Stimulated activated CD8-positive, alpha-beta memory T cell treated with anti-CD3 and anti-CD28 coated beads, Interleukin-7, amount 100 ng/mL, for 4 hours (primary cell): ENCODE measurements at places on chromosomes 6 and 20.

DNA sequence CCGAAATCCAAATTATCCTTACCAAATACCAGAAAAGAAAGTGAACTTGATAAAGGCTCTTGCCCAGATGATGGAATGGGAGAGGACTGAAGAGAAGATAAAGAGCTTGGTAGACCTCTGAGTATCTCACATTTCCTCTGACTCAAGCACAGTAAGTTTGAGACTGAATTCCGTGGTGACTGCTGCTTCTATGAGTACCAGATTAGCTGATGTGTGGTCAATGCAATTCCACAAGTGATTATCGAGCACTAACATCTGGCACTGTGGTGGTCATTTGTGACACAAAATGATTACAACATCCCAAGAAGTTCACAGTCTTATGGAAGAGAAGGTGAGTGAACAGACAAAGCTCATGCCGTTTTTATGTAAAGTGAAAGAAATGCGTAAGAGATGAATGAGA is 2.6 kb upstream of the RPS6KA2 start:
- DNase-seq = no peak

DNA sequence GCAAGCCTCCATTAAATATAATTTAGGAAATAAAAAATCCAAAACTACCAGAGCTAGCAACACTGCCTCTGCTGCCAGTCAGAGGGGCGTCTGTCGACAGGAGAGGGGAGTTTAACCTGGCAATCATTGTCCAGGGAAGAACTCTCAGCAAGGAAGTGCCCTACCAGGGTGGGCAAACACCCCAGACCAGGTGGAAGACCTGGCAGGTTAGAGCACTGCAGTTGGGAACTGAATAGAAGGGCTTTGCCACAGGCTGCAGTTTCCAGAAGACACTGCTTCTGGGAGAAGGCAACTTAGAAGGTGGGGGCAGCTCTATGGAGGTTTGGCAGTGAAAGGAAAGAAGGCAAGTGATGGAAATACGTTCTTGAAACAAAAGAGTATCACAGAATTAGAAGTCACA is 11.5 kb downstream of the NAPB start:
- no peak for DNase-seq

DNA sequence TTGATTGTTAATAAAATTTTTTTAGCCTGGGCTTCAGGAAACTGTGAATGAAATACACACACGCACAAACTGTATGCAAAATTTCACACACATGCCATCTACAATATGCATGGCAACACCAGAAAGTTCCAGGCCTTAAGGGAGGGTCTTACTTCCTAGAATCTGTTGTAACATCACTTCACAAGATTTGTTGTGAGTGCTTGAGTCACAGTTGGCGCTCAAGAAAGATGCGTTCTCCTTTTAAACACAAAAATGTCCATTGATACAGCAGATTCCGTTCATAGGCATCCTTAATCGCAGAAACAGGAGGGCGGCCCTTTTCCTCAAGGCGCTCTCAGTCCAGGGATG is 485 bp upstream of the RTF2 start:
- DNase-seq = no peak

DNA sequence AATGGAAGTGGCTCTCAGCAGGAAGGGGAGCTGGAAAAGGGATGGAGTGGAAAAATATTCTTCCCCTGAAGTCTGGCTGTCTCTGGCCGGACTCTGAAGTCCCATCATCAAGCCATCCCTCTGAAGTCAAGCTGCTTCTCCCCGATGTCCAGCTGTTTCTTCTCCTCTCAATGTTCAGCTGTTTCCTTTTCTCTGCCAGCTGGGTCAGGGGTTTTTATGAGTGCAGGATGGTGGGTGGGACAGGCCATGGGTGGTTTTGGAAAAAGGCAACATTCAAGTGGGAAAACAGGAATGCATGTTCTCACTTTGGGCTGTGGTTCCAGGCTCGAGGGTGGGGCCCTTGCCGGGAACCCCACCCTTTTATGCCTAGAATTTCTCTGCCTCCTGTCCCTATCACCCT is 48.4 kb upstream of the FAM184A start:
- no peak for DNase-seq

- no peak for DNase-seq
Observed at GRCh38 chr20:37559312-37560027, 31.8 kb upstream of the BLCAP start.
